ENCODE measurements at places on chromosomes 5 and 9.

- peak; percentile 89 for DNase-seq
These were observed 26.7 kb upstream of the ADAMTS2 start for GRCh38 chr5:179371681-179372680.

GRCh38 chr5:116467465-116467843 lies 107.2 kb downstream of the SEMA6A start:
- no peak for DNase-seq

GRCh38 chr9:94740145-94740840 lies 13.8 kb downstream of the AOPEP start:
- DNase-seq, result no peak

GRCh38 chr5:147805030-147805454 lies 22.5 kb upstream of the JAKMIP2 start:
- no peak for DNase-seq

DNA sequence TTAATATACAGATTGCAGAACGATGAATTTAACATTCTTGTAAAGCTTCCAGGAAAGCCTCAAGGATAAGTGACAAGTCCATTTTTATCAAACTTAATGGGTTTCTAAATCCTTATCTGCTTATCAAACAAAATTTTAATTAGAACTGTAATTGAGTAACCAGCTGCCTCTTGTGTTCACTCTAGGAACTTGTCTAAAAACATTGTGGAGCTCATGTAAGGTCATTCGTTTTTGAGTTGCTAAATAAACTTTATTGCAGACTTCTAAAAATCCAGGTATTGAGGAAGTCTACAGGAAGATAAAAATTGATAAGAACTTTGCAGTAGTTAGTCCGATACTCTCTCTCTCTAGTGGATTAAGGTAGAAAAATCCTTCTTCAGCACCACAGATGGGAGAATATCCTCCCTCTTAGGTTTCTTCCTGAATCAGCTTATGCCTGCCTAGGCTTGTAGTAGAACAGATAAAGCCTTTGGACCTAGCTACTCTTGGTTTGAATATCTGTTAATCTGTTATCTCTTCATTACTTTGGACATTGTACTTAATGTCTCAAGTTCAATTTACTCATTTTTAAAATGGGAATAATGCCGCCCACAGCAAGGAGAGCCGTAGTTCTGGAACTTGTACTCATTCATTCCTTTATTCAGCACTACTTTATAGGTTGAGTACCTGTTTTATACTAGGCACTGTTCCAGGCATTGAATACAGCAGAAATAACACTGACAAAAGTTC lies 60.0 kb upstream of the DHFR start:
- no peak for DNase-seq

GRCh38 chr9:125995706-125996105 lies 248.5 kb downstream of the PBX3 start:
- no peak for DNase-seq

- no peak for DNase-seq
These were observed 325.4 kb downstream of the KDM4C start for GRCh38 chr9:7083192-7083591.

- no peak for DNase-seq
These were observed 16.7 kb downstream of the QRFP start for GRCh38 chr9:130879863-130880411.

- DNase-seq, result no peak
These were observed 1.3 kb downstream of the QSOX2 start for GRCh38 chr9:136244122-136244968.

DNA sequence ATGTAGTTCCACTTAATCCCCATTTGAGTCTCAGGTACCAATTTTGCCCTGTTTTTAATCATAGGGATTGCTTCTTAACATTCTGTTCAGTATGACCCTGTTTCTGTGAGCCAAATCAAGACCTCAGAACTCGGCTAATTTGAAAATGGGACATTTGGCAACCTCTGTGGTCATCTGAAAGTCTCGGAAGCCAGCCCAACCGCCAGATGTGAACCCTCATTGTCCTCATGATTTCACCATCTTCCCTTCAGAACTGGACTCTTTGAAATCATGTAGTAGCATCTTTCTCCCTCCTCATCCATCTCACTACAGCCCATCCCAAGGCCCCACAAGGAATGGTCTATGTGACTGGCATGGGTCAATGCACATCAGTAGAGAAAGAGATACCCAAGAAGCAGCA lies 88.9 kb downstream of the S1PR3 start:
- DNase-seq, result no peak

DNA sequence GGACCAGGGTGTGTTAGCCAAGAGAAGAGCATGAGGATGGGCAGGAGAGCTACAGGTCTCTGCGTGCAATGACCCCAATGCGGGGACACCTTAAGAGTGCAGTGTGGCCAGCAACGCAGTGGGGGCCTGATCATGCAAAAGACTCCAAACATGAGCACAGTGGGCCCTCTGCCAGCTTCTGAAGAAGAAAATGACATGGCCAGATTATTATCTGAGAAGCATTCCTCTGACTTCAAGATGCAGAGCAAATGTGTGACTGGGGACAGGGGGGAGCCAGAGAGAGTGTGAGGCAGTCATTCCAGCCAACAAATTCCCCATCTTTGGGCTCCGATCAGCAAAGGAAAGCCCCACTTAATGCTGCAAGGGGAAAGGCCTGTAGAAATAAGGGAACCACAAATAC lies 229.4 kb downstream of the CDK5RAP2 start:
- DNase-seq, result no peak

DNA sequence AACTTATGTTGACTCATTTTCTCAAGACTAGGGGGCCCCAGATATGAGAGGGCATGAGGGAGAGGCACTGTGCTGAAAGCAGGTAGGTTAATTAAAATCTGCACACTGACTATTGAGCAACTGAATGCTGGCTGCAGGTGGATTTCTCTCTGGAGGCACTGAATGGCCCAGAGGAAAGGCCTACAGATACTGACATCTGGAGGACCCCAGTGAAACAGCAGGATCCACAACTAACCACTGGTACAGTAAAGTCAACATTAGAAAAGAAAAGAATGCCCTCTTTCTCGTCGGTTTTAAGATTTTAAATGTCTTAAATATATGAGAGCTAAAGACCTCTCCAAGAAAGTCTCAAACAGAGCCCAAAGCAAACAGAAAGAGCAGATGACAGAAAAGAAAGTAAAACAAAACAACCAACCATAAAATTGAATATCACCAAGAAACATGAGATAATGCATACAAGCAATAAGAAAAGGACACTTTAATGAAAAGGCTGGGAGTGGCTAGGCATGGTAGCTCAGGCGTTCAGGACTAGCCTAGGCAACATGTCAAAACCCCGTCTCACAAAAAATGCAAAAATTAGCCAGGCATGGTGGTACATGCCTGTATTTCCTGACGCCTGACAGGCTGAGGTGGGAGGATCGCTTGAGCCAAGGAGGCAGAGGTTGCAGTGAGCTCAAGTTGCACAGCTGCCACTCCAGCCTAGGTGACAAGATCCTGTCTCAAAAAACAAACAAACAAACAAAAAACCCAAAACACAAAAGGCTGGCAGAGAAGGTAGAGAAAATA lies 43.3 kb downstream of the PUM3 start:
- DNase-seq, result no peak

- peak; percentile 28 for DNase-seq
These were observed 25.2 kb upstream of the PLAC8L1 start for GRCh38 chr5:146130440-146131045.

DNA sequence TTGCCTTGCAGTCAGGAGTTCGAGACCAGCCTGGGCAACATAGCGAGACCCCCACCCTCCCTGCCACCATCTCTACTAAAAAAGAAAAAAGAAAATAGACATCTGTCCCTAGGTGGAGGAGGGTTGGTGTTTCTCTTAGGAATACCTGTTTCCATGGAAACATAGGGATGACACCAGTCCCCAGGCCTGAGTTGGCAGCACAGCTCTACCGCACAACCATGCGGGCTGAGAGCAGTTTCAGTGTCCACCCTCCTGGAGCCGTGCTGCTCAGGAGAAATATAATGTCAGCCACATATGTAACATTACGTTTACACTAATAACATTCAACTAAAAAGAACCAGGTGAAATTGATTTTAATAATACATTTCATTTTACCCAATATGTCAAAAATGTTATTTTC lies 39.3 kb upstream of the CDK20 start:
- DNase-seq, result no peak

DNA sequence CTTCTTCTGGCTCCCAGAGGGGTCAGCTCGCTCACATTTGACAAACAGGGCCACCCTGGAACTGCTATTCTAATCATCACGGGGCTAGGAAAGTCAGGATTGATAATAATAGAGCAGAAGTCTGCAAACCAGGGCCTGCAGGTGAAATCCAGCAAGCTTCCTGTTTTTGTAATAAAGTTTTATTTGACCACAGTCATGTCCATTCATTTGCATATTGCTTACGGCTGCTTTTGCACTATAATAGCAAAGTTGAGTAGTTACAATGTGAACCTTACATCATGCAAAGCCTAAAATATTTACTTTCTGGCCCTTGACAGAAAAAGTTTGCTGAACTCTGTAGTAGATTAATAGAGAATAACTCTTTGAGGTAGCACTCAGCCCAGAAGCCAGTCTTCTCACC lies 63.2 kb upstream of the CTXN3 start:
- DNase-seq, result no peak

DNA sequence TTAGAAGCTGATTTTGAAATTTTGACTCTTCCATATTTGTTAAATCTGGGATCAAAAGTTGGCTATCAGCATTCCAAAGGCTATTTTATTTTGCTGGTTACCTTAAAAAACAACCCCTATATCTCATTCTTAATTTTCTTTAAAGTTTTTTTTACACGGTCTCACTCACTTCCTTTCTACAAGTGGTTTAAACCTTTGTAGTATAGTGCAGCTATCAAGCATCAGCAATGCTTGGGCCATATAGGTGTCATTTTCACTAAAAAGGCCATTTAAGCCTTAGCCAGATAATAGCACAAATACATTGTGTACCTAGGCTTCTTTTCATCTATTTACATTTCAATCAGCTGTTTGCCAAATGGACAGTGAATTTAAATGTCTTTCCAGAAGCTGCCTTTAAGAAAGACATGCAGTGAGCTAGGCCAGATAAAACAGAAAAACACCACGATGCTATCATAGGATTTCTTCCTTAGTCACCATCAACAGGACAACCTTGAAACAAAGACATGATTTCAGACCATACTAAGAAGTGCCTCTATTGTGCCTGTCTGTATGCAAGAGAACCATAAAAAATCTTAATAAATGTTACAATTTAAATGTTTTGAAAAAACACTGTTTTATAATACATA lies 104.2 kb downstream of the RAPGEF6 start:
- DNase-seq, result no peak

- no peak for DNase-seq
These were observed 204.6 kb downstream of the PCSK1 start for GRCh38 chr5:96228408-96228807.

- DNase-seq, result no peak
These were observed 136.4 kb downstream of the SEMA5A start for GRCh38 chr5:9409413-9409960.

GRCh38 chr5:170159101-170159698 lies 53.5 kb downstream of the FOXI1 start:
- DNase-seq, result no peak

GRCh38 chr5:114360816-114361723 lies 800 bp upstream of the KCNN2 start:
- DNase-seq, result peak; percentile 66

DNA sequence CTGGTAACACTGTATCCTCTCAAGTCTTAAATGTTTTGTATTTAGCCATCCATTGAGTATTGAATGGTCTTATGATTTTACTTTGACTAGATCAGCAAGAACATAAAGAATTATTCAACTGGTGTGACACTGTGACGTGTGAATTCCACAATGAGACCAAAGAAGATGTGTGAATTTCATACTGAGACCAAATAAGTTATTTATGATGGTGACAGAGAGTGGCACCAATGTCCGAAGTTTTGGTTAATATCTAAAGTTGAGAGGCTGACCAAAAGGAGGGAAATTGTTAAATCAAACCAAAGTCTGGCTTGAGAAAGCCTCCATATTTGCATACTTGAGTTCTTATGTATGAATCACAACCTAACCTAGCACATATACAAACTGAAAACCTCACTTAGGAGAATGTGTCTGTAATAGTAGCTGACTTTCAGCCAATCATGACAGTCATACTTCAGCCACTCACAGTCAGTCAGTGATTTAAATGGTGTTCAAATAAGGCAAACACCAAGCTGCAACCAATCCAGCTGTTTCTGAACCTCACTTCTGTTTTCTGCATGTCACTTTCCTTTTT lies 31.5 kb upstream of the FAM170A start:
- DNase-seq, result no peak

DNA sequence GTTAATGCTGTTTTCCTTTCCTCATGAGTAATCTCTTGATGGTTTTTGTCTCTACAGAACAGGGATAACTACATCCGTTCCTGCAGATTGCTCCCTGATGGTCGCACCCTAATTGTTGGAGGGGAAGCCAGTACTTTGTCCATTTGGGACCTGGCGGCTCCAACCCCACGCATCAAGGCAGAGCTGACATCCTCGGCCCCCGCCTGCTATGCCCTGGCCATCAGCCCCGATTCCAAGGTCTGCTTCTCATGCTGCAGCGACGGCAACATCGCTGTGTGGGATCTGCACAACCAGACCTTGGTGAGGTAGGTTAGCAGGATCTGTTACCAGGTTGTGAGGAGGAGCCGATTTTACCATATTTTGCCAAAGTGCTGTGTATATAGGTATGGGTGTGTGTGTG lies 148.2 kb downstream of the TLE4 start:
- no peak for DNase-seq

DNA sequence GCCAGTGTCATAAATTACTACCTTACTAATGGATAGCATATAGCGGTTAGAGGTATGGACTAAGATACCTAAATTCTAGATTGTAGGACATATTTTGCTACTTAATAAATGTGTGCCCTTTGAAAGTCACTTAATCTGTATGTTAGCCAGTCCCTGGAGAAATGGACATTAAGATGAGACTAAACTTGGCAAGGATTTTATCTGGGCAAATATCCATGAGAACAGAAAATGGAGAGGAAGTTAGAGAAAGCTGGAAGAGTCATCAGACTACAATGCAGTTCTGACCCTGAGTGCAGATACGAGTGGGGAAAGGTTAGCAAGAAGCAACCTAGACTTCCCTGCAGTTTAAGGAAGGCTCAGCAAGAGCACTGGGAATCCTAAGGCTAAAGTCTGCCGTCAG lies 33.0 kb downstream of the TBCA start:
- DNase-seq, result no peak

GRCh38 chr9:71774920-71775319 lies 6.6 kb upstream of the CEMIP2 start:
- no peak for DNase-seq

GRCh38 chr9:4678679-4679267 lies 596 bp upstream of the CDC37L1 start:
- DNase-seq, result peak; percentile 67

- DNase-seq, result no peak
These were observed 27.0 kb downstream of the GTF3C4 start for GRCh38 chr9:132697230-132697629.

DNA sequence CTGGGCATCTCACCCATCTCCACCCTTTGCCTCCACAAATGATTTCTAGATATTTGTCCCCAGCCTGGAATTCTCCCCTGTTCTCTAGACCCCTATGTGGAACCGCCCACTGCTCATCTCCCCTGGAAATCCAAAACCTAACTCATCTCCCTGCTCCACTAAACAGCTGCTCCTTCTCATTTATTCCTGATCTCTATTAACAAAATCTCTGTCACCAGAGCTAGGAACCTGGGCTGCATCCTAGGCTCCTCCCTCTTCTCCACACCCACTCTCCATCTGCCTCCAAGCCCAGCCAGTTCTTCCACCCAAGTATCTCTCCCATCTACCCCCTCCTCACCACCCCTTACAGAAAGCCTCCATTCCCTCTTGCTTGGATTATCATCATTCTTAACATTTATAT lies 24.0 kb upstream of the SYNPO start:
- no peak for DNase-seq

- no peak for DNase-seq
These were observed 260.5 kb upstream of the MVB12B start for GRCh38 chr9:126066131-126066530.

- no peak for DNase-seq
These were observed 21.0 kb upstream of the CDK7 start for GRCh38 chr5:69213513-69214215.
